NCI-H187 (cell line): ENCODE measurements at places on chromosomes 12 and 14.

GRCh38 chr12:112850383-112850782 is 56.4 kb upstream of the OAS1 start:
- no peak for DNase-seq

GRCh38 chr12:60522684-60523400 is 927.0 kb downstream of the SLC16A7 start:
- no peak for DNase-seq

GRCh38 chr14:54451121-54451601 is 10.0 kb upstream of the CNIH1 start:
- DNase-seq, result no peak

DNA sequence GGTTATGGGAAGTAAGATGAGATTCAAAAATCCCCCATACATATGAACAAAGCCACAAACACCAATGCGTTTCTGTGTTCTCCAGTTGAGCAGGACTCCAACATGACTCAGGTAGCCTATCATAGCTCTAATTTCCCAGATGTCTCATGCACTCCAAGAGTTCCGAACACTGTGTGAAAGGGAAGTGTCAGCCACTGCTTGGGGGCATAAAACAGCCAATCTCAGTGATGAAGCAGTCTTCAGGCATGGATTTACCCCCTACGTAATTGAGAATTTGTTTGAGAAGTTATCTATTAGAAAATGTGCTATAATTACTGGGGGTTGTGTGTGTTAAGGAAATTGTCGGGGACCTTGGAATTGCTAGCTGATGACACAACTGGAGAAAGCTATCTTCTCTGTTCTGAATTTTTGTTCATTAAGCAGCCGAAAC is 153.9 kb upstream of the AVPR1A start:
- no peak for DNase-seq

- DNase-seq, result no peak
Observed at GRCh38 chr14:90828642-90829487, 12.6 kb upstream of the TTC7B start.

- DNase-seq, result no peak
Observed at GRCh38 chr12:23884909-23885308, 64.6 kb downstream of the SOX5 start.

DNA sequence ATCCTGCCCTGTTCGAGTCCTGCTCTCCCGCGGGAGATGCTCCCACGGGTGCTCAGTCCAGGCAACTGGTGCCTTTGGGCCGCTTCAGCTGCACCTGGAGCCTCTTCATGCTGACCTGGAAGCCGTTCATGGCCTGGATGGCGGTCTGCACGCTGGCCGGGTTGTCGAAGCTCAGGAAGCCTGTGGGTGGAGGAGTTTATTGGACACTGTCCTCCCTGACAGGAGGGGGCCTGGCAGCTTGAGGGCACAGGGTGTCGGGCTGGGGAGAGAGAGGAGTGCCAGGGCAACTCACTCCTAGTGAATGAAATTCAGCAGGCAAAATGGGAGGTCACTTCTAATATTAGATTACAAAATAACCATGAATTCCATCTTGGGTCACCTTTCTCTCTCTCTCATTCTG is 9.3 kb upstream of the NFYB start:
- no peak for DNase-seq

DNA sequence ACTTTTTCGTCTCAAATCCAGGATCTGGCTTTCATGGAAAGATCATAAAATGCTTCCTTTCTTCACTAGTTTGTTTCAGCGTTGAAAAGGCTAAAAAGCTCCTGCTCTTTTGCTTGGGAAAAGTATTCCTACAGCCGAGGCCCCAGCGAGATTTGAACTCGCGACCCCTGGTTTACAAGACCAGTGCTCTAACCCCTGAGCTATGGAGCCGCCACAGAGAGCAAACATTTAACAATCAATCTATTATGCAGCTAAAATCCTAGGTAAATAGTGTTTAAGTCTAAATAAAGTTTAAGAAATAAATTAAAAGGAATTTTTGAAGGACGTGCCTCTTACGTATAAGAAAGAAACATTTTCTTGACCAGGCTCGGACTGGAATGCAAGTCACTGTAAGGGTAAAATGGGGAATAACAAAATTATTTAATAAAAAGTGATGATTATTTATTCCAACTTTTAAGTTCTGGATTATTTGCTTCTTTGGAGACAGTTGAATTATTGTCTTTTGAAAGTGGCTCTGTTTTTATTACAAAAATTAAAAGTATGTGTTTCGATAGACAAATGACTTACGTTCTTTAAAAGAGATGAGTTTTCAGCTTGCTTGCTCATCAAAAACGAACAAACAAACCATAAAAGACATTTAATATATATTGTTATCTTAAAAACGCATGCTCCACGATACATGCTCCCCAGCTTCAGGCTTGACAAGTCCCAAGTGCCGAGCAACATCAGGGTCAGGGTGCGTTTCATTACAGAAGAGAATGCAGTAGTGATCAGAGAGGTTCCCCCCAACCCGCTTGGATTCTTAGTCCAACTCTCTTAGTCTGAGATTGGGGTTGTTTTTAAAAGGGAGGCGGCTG is 10.2 kb downstream of the OR6S1 start:
- no peak for DNase-seq

- DNase-seq, result no peak
Observed at GRCh38 chr14:24993631-24994030, 56.3 kb downstream of the STXBP6 start.

DNA sequence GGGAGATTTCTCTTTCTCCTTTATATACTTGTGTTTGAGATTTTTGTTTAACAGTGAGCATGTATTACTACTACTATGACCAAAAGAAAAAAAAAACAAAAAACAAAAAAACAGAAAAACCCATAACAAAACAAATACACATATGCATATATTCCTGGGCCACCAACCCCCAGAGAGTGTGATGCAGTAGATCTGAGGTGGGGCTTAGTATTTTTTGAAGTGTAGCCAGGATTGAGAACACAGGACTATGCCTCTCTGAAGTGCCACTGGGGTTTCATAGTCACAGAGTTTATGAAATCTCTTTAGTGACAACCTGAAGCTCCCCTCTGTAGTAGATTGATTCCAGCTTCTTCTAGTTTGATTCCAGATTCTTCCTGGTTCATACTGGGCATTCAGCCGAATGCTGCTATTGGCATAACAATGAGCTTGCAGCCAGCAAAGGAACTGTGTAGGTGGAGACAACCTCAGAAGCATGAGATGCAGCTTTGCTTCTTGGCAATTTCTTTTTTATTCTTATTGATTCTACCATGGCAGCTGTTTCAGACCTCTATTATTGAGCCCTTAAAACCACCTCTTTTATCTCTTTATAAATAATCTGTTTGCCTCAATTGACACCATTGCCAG is 15.5 kb upstream of the ANO4 start:
- no peak for DNase-seq

DNA sequence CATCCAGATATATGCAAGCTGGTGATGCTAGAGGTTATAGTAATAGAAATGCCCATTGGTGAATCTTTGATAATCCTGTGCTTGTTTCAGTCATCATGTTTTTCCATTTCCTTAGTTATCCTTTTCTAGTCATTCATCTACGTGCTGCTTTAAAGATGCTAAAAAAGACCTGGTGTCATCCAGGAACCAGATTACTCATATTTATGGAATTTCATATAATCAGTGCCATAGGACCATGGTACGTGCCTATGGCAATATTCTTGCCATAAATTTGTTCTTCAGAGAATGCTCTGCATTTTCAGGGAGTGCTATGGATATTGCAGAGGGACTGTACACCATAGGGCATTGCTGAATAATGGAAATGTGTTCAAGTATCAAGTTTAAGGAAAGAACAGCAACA is 267.3 kb downstream of the AKAP6 start:
- DNase-seq, result no peak

DNA sequence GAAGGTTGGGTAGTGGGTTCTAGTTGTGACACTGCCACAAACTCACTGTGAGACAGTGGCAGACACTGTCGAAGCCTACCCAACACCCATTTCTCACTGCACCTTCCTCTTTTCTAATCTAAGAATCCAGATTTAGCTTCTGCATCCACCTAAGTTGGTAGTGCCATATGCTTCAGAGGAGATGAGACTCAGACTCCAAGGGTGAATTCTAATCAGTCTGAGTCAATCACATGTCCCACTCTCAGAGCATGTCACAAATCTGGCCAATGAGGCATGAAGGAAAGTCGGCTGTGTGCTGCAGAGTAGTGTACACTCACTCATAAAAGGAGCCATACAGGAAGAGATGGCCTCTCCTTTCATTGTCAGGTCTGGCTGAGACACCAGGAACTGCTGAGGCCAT is 102.1 kb upstream of the RAP1B start:
- no peak for DNase-seq

DNA sequence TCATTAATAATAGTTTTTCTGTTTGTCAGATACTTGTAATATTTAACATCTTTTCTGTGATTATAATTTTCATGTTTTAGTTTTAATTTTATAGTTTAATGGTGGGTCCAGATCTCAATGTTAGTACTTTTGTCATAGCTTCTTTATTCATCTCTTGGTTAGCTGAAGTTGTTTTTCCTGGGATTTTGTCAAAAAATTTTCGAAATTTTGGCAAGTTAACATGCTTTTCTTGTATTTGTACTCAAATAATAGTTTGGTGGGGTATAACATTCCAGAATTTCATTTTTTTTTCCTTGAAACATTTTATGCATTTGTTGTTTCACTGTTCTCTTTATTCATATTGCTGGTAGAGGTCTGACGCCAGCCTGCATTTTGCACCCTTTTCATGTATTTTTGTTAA is 45.5 kb downstream of the KTN1 start:
- no peak for DNase-seq

DNA sequence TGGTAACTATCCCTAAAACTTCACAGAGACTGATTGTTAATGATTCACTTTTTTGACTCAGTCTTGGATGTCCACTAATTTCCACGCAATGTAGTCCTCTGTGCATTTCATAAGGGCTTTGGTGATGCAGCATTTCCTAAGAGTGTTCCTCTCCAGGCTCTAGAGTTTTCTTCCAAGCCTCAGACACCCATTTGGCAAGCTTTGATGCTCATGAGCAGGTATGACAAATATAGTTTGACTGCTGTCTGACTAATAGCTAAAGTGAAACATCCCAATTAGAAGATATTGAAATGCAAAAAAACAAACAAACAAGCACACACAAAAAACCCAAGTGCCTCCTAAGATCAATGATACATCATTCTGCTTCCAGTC is 1.5 kb upstream of the VAMP1 start:
- DNase-seq, result no peak

DNA sequence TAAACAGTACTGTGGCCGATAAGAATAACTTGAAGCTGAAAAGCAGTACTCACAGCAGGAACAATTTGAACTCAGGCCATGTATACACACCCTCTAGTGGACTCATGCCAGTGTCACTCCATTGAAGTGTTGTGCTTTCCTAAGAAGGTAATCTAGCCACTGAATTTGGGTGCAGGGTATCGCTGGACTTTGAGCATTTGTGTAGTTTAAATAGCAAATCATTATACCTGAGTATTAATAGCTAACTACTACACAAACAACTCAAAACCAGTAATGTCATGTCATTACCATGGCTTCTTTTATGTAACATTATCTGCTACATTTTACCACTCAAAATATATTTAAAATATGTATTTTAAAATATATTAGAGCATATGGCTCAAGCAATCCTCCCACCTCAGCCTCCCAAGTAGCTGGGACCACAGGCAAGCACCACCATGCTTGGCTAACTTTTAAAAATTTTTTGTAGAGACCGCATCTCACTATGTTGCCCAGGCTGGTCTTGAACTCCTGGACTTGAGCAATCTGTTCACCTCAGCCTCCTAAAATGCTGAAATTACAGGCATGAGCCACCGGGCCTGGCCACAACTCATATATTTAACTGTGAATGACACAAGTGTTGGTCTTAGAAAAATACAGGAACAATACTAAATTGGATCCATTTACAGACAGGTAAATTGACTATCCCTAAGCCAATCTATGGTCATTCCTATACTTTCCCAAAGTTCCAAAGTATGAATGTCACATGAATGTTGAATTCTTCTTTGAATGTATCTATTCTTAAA is 25.6 kb upstream of the ARID4A start:
- no peak for DNase-seq

- DNase-seq, result no peak
Observed at GRCh38 chr14:64993266-64993930, 6.7 kb downstream of the FNTB start.

- DNase-seq, result no peak
Observed at GRCh38 chr14:53808042-53808441, 148.6 kb downstream of the BMP4 start.

DNA sequence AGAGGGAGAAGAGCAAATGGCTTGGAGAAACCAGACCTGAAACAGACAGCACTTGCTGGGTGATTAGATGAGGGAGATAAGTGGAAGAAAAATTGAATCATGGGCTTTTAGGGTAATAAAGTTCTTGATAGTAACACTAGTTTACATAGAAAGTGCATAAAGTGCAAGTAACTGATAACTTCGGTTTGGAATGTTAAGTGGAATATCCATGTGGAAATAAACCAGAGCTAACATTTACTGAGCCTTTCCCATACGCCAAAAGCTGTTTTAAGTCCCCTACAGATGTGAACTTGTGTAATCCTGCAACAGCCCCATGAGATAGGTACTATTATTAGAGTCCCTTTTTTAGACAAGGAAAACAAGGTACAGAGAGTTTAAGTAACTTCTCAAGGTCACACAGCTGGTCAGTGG is 77.1 kb upstream of the NUDT4 start:
- DNase-seq, result no peak

- no peak for DNase-seq
Observed at GRCh38 chr14:94383777-94384176, 4.6 kb downstream of the SERPINA1 start.

DNA sequence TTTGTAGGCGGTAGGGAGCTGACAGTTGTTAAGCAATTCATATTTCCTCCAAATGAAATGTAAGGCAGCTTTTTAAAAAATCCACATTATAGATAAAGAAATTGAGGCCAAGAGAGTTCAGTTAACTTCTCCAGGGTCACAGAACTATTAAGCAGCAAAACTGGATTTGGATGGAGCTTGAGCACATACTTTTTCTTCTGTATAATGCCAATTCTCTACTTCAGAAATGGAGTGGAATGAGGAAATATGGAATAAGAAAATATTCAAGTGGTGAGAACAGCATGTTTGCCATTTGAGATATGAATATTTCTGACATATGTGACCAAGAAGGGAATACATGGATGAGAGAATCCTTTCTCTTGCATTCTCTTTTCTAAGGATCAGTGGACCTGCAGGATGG is 233.1 kb downstream of the FOXG1 start:
- no peak for DNase-seq

DNA sequence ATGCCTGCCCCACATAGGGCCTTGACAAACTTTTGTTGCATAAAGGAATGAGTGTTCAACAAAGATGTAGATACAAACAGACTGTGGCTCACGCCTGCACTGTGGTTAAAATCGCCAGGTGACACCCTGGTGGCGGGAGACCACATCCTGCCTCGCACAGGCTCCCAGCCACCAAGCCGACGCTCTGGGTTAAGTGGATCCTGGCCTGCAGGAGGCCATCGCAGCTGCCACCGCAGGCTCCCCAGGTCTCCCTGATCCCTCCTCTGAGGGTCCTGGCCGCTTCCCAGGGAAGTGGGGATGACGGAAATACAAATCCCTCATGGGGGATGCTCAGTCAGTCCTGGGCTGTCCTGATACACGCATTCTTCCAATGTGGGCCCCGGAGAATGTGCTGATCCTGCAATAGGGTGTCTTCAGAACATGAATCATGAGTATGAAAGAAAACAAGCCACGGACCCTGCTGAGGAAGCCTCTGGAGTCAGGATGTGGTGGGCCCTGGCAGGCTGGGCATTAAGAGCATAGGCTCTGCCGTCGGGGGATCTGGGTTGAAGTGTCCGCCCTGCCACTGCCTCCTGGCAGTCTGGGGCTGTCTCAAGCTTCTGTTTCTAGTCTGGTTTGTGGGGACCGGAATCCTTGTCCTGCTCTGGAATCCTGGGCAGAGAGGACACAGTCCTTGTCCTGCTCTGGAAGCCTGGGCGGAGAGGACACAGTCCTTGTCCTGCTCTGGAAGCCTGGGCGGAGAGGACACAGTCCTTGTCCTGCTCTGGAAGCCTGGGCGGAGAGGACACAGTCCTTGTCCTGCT is 53.5 kb upstream of the BEGAIN start:
- DNase-seq, result no peak
